ENCODE measurements at places on chromosomes 7 and 10. TPM values are rescaled to one million over a fixed set of nuclear protein-coding genes. Genes with fewer than 3 reads are reported as not detected.

DNA sequence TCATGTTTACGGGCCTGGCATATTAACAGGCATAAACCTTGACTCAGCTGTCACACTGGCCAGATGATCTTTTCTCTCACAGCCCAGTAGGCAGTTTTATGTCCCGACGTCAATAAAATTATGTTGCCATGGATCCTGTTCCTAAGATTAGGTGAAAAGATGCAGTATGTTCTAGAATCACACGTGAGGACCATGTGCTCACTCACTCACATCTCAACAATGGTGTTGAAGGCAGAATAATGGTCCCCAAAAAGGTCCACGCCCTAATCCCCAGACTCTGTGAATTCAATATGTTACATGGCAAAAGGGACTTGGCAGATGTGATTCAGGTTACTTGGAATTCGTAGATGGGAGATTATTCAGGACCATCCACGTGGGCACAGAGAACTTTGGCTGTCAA, 3.5 kb downstream of the DOCK1 start:
- DNase-seq: no peak

- no peak for DNase-seq
These were observed 219.8 kb upstream of the GLI3 start for GRCh38 chr7:42456756-42457276.

SLC13A1 gene
- total RNA-seq: not detected

DNA sequence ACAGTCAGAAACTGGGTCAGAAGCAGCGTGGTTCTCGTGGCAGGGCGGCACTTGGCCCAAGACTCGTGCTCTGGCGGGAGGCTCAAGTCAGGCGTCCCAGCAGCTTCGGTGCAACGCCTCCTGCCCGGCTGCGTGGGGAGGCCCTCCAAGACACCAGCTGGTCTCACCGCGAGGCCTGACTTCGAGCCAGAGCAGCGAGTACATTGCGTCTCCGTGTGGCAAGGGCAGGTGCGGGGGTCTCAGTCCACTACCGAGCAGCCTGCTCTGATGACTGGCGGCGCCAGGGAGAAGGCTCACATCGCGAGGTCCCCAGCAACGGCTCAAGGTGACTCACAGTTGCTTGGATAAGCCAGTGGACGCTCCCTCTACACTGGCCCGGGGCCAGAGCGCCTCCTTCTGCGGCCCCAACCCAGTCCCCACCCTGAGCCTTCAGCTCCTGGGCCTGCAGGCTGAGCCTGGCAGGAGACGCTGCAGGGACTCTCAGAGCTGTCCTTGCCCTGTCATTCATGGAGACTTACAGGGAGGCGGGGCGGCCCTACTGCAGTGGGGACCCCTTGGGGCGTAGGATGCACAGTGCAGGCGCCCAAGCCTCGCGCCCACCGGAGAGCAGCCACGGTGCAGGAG, 41.9 kb upstream of the PRKAR1B start:
- no peak for DNase-seq

NKX6-2 gene
- total RNA-seq: not detected

DNA sequence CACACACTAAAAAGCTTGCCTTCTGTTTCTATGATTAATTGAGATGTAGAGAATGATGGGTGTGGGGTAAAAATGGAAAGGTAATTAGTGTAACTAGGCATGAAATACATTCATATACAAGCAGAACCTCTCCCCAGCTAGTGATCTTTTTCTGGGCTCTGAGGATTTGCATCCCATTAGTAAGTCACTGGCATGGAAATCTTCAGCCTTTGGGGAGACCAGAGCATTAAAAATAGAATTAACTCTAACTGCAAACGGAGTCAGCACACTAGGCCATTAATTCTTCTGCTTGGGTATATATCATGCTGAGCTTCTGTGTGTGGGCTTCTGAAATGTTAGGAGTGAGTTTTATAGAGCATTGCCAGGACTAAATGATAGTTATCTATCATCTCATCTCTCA, 128.9 kb downstream of the HDAC9 start:
- no peak for DNase-seq

LRRC18 gene
- not detected for total RNA-seq
